ENCODE measurements at places on chromosomes 1 and 21. TPM values are rescaled to one million over a fixed set of nuclear protein-coding genes. Genes with fewer than 3 reads are reported as not detected.

The PLA2G2D gene
- 0.16 TPM for total RNA-seq

The BACE2 gene
- 53.3 TPM for total RNA-seq

The ZBTB7B gene
- total RNA-seq = 35.3 TPM

The SNX7 gene
- 38.2 TPM for total RNA-seq

The NBL1 gene
- 64.1 TPM for total RNA-seq

The KCNE1 gene
- total RNA-seq = 3.0 TPM

The RCSD1 gene
- 9.7 TPM for total RNA-seq

The VSIG8 gene
- not detected for total RNA-seq

The PLK3 gene
- 8.2 TPM for total RNA-seq

The PLXNA2 gene
- 16.1 TPM for total RNA-seq

DNA sequence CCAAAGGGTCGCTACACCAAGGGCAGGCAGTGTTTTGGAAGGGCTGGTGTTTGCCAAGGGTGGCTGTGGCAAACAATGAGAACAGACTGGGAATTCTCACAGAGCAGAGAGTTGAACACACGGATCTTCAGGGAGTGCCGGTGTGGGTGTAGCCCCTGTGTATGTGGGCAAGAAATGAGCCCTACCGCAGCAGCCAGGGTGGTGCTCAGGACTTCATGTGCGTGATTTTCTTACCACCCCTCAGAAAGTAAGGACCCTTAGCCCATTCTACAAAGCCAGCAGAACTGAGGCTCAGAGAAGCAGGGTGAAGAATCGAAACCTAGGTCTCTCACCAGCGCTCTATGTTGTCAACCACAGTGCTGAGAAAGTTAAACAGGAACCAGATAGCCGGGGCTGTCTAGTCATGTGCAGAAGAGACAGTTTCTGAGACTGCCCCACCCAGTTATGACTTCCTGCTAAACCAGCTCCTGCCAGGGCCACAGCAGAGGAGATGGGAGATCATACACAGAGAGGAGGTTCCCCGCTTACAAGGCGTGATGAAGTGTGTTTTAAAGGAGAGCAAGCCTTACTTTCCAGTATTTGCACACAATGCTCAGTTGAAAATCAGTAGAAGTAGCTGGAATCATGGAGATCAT lies 21.9 kb upstream of the MORC3 start:
- DNase-seq = peak; percentile 69

GRCh38 chr1:206565995-206566394 lies 46.3 kb downstream of the EIF2D start:
- no peak for DNase-seq

DNA sequence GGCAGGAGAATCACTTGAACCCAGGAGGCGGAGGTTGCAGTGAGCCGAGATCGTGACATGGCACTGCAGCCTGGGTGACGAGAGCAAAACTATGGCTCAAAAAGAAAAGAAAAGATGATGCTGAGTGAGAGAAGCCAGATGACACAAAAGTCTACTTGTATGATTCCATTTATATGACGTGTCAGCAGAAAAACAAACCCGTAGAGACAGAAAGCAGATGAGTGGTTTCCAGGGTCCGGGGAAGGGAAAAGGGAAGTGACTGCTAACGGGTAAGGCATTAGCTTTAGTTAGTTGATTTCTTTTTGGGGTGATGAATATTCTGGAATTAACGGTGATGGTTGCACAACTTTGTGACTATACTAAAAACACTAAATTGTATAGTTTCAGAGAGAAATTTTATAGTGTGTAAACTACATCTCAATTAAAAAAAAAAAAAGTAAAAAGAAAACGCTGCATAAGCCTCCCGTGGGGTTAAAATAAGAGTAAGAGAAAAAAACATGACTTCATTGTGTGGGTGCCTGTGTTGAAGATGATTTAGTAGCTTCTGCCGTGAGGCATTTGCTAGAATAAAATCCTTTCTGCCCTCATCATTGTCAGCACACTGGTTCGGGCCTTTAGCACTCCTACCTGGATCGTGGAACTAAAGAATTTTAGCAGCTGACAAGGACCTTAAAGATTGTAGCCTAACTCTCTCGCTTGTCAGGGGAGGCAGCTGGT lies 24.7 kb upstream of the ATP5PO start:
- no peak for DNase-seq

DNA sequence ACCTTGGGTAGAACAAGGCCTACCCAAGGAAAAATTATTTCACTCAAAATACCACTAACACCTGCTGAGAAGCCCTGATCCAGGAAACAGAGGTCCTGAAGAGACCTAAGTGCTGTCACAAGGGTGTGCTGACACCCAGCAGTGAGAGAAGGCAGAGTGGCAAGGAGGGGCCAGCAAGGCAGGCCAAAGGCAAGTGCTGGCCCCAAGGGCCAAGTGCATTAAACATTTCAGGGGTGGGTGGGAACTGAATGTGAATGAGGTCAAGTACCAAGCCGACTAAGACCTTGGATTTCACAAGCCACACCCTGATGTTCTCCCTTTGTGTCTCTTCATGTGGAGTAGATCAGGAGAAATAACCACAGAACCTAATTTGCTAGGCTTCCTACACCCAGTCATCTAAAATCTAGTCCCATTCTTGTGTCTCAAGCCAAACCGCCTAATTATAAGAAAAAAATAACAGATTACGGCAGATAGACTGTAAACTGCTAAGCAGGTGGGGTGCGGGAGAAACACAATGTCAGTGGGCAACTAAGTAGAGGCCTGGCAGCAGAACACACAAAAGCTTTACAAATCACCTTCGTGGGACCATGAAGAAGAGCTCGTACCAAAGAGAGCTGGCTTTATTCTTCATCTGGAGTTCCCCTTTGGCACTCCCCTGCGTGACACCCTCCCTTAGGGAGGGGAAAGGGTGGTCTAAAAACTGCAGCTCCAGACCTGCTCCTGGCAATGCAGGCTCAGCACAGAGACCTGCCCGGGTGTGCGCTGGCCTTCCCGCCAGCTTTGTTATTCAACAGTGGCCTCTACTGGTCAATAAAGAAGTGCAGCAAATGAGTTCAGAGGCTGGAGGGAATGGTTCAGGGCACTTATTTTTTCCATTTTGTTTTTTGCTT lies 8.7 kb downstream of the UBE2G2 start:
- no peak for DNase-seq

DNA sequence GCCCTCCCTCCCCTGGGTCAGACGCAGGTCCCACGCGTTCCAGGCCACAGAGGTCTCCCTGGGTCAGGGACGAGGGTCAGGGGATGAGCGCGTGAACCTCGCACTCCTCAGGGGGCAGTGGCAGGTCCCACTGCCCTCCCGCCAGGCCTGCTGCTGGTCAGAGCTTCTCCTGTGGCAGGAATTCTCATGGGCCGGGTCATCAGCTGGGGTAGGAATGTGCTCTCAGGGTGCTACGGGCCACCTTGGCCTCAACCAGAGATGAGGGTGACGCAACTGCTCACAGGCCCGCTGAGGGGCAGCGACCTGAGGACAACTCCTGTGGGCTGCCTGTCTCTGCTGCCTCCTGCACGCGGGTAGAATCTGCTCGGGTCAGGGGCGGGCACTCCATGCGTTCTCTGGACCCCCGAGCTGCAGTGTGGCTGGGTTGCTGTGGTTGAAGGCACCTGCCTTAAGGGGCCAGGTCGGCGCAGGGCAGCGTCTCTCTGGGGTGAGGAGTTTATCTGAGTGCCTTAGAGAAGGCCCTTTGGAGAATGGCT lies 128.8 kb downstream of the PRDM16 start:
- DNase-seq = no peak

- DNase-seq = no peak
These were observed 641.2 kb downstream of the PTPRC start for GRCh38 chr1:199279872-199280645.

GRCh38 chr1:203673550-203674411 lies 47.1 kb downstream of the ATP2B4 start:
- DNase-seq = peak; percentile 82

DNA sequence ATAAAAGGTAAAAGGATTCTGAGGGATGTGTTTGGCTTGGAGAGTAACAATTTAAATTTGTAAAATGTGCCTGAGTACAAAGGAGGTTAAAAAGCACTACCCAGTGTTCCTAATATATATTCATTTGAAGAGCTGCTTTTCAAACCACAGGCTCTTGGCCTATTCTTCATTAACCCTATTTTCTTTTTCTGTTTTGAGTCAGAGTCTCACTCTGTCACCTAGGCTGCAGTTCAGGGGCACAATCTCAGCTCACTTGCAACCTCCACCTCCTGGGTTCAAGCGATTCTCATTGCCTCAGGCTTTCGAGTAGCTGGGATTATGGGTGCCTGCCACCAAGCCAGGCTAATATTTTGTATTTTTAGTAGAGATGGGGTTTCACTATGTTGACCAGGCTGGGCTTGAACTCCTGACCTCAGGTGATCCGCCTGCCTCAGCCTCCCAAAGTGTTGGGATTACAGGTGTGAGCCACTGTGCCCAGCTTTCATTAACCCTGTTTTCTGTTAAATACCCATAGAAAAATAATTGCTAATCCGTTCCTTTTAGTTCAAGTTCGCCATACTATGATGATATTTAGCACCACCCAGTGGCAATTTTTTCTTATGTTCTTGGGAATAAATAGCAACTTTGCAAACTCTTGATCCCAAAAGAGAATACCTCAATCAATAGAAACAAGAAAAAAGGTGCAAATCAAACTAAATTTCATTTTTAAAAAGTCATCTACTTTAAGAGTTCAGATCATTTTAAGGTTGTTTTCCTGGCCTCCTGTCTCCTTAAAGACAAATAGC lies 30.5 kb downstream of the ZBTB8OS start:
- no peak for DNase-seq

DNA sequence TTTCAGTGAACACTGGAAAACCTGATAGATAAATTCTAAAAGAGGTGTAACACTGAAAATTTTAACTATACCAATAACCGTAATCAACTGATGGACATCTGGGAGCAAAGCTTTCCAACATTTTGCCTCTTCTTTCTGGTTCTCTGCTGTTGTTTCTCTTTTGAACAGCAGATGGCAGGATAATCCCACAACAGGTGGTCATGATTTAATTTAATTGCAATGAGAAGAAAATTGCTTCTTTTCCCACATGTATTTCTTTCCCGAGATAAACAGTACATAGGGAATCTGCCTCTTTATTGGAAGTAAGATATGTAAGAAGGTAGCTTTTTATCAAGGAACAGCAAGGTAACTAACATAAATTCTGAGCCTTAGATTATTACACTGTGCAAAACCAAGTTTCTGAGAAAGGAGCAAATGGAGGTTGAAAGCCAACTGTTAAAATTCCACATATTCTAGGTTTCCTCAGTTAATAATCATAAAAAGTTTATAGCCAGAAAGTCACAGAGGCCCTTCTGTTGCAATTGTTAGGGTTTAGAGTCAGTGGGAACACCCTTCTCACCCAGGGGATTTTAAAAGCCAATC lies 72.9 kb downstream of the RPS6KA1 start:
- no peak for DNase-seq

GRCh38 chr1:71023515-71023914 lies 24.1 kb downstream of the PTGER3 start:
- DNase-seq = no peak

GRCh38 chr1:5311634-5312292 lies 657.4 kb downstream of the AJAP1 start:
- no peak for DNase-seq

DNA sequence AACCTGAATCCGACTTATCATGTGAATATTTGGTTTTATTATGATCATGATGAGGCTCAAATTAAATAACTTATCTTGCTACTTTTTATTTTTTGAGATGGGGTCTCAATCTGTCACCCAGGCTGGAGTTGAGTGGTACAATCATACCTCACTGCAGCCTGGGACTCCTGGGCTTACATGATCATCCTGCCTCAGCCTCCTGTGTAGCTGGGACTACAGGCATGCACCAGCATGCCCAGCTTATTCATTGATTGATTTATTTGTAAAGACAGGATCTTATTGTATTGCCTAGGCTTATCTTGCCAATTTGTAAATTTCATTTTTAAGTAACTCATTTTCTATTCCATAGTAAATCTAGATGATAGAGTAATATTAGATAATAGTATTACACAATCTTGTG lies 84.3 kb downstream of the COL11A1 start:
- DNase-seq = no peak

- no peak for DNase-seq
These were observed 13.4 kb downstream of the ZCCHC17 start for GRCh38 chr1:31310198-31310597.

GRCh38 chr1:150553392-150554085 lies 4.3 kb downstream of the ADAMTSL4 start:
- no peak for DNase-seq

DNA sequence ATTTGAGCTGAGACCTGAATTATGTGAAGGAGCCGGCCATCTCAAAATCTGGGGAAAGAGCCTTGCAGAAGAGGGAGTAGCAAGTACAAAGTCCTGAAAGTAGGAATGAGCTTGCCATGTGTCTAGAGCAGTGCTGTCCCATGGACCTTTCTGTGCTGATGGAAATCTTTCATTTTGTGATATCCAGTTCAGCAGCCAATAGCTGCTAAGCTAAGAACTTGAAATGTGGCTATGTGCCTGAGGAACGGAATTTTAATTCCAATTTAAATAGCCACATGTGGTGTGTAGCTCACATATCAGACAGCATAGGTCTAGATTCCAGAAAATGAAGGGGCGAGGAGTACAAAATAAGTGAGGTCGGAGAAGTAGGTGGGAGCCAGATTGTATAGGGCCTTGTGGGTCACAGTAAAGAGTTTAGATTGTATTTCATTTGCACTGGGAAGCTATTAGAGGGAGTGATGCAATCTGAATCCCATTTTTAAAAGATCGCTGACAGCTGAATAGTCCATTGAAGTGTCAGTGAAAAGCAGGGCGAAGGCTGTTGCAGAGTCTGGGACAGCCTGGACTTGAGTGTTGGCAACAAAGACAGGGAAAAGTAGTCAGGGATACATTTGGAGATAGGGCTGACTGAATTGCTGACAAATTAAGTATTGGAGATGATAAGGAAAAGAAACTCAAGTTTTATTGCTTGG lies 80.3 kb downstream of the TMEM200B start:
- DNase-seq = no peak

- DNase-seq = no peak
These were observed 5.7 kb upstream of the ATG4C start for GRCh38 chr1:62778208-62778607.

DNA sequence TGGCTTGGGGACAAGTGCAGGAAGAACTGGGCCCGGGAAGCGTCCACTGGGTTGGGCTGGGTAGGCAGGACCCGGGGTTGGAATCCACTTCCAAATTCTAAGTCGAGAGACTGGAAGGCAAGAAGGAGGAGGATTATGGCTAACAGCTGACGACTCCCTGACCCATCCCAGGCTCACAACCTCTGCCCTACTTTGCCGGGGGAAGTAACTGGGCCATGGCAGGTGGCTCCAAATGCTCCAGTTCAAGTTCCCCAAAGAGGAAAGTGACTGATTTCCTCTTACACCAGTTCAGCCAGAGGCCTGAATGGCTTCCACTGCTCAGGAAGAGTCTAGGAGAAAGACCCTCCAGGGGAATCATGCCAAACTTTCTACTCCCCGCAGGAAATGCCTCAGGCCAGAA lies 11.4 kb downstream of the EMC1 start:
- DNase-seq = no peak

GRCh38 chr1:171754353-171754705 lies 12.5 kb upstream of the VAMP4 start:
- DNase-seq = no peak

- no peak for DNase-seq
These were observed 207.1 kb downstream of the NUF2 start for GRCh38 chr1:163528710-163529348.

- no peak for DNase-seq
These were observed 124.1 kb downstream of the DISP1 start for GRCh38 chr1:222938986-222939385.
